ENCODE measurements at places on chromosomes 2 and 18. TPM values are rescaled to one million over a fixed set of nuclear protein-coding genes. Genes with fewer than 3 reads are reported as not detected.

GRCh38 chr2:9001229-9001628, 2.3 kb downstream of the MBOAT2 start:
- H3K4me3 ChIP-seq: no peak overlapping the region
- DNase-seq: no peak
- H3K4me1 ChIP-seq: peaks cover 26% of the 10 kb centered on the region
- no peaks in the 10 kb centered on the region for H3K27me3 ChIP-seq

DNA sequence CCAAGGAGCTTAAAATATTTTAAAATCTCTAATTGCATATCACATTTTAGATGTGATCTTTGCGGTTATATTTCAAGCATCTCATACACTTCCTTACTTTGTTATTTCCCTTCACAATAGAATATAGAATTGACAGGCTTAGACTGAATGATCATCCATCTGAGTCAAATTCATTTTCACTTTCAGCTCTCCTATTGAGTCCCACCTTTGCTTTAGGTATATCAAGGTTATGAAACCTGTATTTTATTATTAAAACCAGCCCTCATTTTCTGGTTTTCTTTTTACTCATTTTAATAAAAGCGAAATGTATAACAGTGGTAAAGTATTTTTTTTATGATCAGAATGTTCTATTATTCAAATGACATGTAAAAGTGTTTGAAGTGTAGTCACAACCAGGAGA, 162.9 kb upstream of the KYNU start:
- H3K27me3 ChIP-seq: no peaks in the 10 kb centered on the region
- no peaks in the 10 kb centered on the region for H3K36me3 ChIP-seq
- H3K4me3 ChIP-seq: no peak overlapping the region
- no peak overlapping the region for H3K27ac ChIP-seq
- DNase-seq: no peak

DNA sequence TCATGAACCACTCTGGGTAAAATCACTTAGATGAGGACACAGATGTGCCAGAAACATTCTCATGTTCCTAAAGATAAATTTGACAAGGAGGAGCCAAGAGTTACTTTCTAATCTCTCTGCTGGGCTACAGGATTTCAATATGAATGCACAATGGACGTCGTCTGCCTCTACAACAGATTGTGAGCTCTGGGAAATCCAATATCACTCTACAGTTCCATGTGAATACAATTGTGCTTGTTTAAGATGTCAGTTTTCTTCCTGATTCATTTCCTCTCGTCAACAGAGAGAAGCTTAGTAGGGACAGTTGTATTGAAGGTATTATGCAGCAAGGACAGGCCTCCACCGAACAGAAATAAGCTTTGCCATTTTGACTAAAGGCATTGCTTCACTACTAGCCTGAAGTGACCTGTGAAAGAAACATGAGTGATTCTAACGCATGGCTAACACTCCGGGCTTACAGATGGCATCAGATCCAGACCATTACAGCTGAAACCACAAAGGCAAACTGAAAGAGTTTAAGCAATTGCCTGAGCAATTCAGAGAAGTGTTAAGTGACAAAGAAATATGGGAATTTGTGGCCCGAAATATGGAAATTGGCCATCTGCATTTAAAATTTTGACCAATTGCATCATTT, 1591.5 kb downstream of the LRP1B start:
- H3K27me3 ChIP-seq: no peaks in the 10 kb centered on the region
- no peaks in the 10 kb centered on the region for H3K36me3 ChIP-seq
- H3K4me3 ChIP-seq: no peak overlapping the region
- no peaks in the 10 kb centered on the region for H3K4me1 ChIP-seq

- H3K4me3 ChIP-seq: no peak overlapping the region
- no peak for DNase-seq
- H3K36me3 ChIP-seq: no peaks in the 10 kb centered on the region
Observed at GRCh38 chr2:133641497-133641896, 73.2 kb upstream of the NCKAP5 start.

DNA sequence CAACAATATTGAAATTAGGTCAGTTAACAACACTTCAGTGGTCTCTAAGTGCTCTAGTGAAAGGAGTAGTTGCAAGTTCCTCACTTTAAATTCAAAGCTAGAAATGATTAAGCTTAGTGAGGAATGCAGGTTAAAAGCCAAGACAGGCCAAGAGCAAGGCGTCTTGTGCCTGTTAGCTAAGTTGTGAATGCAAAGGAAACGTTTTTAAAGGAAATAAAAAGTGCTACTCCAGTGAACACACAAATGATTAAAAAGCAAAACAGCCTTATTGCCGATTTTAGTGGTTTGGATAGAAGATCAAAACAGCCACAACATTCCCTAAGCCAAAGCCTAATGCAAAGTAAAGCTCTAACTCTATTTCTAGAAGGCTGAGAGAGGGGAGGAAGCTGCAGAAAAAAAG, 44.7 kb downstream of the ANTXR1 start:
- peaks cover 22% of the 10 kb centered on the region for H3K36me3 ChIP-seq
- no peak overlapping the region for H3K4me3 ChIP-seq

DNA sequence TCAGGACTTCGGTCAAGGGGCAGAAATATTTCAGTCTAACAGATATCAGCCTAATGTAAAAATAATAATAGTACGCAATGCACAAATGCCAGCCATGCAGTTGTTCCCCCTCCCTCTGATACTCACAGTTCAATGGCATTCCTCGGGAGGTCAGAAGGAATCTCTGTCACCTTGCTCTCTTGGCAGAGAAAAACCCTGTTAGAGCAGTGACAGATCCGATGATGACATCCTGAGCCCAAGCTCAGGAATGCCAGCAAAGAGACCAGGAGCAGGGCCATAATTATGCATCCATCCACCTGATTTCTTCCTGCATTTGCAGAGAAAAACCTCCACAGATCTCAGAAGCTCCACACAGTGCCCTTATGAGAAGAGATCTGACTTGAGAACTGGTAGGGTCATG, at the start of gene FSHR:
TSS of gene FSHR (minus strand) at position 376 of the 400 bp plus-strand sequence. CDS start at position 278, 98 bp downstream.
- H3K4me3 ChIP-seq: peak within 1 kb of the TSS; percentile 23
- peak within 1 kb of the TSS; percentile 20 for H3K27ac ChIP-seq
- H3K27me3 ChIP-seq: no peaks in the 10 kb centered on the region
- DNase-seq: no peak

GRCh38 chr2:239903803-239904202, 121.3 kb downstream of the NDUFA10 start:
- peak overlapping the region; percentile 49 for H3K27ac ChIP-seq
- H3K4me1 ChIP-seq: no peaks in the 10 kb centered on the region
- H3K36me3 ChIP-seq: no peaks in the 10 kb centered on the region
- H3K27me3 ChIP-seq: peaks cover 10% of the 10 kb centered on the region
- H3K4me3 ChIP-seq: no peak overlapping the region

DNA sequence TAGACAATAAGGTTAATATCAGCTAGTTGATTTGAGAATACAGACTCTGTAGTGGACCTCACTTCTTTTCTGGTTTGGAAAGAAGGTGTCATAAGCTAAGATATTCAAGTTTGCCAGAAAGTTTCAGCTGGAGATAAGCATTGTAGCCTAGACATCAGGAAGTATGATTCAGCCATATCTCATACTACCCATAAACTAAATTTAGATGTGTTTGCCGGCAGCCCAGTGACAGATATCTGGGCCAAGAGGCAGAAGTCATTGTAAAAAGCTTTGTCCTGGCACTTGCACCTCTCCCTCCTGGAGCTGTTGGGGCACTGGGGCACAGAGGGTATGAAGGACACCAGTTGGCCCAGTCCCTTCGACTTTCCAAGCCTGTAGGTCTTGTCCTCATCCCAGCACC, 128.0 kb downstream of the EPHA4 start:
- H3K27me3 ChIP-seq: no peaks in the 10 kb centered on the region
- DNase-seq: no peak
- H3K4me1 ChIP-seq: peaks cover 17% of the 10 kb centered on the region
- no peak overlapping the region for H3K27ac ChIP-seq
- H3K4me3 ChIP-seq: no peak overlapping the region

GRCh38 chr2:186570604-186571003, 19.3 kb upstream of the ITGAV start:
- H3K36me3 ChIP-seq: no peaks in the 10 kb centered on the region
- peak overlapping the region; percentile 67 for H3K27ac ChIP-seq
- H3K4me1 ChIP-seq: peaks cover 15% of the 10 kb centered on the region
- DNase-seq: no peak
- no peaks in the 10 kb centered on the region for H3K27me3 ChIP-seq

GRCh38 chr2:105328281-105329196, 996 bp downstream of the TGFBRAP1 start:
- H3K27me3 ChIP-seq: no peaks in the 10 kb centered on the region
- peaks cover 11% of the 10 kb centered on the region for H3K4me1 ChIP-seq
- H3K4me3 ChIP-seq: peak overlapping the region; percentile 93
- no peak for DNase-seq

DNA sequence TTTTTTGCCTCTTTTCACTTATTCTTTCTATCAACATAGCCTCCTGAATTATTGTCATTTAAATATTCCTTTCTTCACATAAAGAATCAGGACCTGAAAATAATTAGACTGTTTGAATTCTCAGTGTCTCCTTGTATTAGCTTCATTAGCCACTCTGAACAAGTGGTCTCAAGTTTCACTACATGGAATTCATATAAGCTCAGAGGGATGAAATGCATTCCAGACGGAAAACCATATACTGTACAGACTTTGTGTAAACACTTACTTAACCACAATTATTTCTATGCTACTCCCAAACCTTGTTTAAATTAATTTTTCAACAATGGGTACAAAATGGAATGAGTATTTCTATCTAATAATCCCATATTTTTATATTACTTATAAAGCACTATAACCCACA, 53.4 kb downstream of the CHN1 start:
- no peaks in the 10 kb centered on the region for H3K27me3 ChIP-seq
- H3K4me3 ChIP-seq: no peak overlapping the region
- H3K4me1 ChIP-seq: peaks cover 6% of the 10 kb centered on the region

GRCh38 chr2:23925702-23926289, 1.1 kb downstream of the ATAD2B start:
- H3K4me3 ChIP-seq: peak overlapping the region; percentile 96
- H3K27me3 ChIP-seq: no peaks in the 10 kb centered on the region
- DNase-seq: no peak
- peaks cover 2% of the 10 kb centered on the region for H3K36me3 ChIP-seq
- H3K4me1 ChIP-seq: peaks cover 27% of the 10 kb centered on the region

GRCh38 chr2:28137221-28137620, 246.7 kb downstream of the BABAM2 start:
- H3K4me3 ChIP-seq: no peak overlapping the region
- H3K4me1 ChIP-seq: no peaks in the 10 kb centered on the region
- no peaks in the 10 kb centered on the region for H3K36me3 ChIP-seq
- no peaks in the 10 kb centered on the region for H3K27me3 ChIP-seq
- DNase-seq: no peak
- H3K27ac ChIP-seq: no peak overlapping the region

- peaks cover 37% of the 10 kb centered on the region for H3K27me3 ChIP-seq
- peaks cover 4% of the 10 kb centered on the region for H3K36me3 ChIP-seq
- H3K4me3 ChIP-seq: peak overlapping the region; percentile 75
Observed at GRCh38 chr2:64990876-64991275, 1.7 kb downstream of the SLC1A4 start.

DNA sequence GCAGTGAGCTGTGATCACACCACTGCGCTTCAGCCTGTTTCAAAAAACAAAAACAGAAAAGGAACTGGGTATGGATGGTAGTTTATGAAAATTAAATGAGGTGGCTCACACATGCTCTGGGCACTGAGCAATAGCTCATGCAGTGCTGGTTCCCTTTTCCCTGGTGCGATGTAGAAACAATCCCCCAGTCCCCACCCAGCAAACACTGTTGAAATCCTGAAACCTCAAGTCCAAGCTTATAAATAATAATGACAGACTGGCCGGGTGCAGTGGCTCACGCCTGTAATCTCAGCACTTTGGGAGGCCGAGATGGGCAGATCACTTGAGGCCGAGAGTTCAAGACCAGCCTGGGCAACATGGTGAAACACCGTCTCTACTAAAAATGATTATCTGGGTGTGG, 55.4 kb upstream of the SMAD2 start:
- H3K4me1 ChIP-seq: peaks cover 4% of the 10 kb centered on the region
- no peak overlapping the region for H3K4me3 ChIP-seq
- no peak overlapping the region for H3K27ac ChIP-seq
- H3K27me3 ChIP-seq: peaks cover 4% of the 10 kb centered on the region

DNA sequence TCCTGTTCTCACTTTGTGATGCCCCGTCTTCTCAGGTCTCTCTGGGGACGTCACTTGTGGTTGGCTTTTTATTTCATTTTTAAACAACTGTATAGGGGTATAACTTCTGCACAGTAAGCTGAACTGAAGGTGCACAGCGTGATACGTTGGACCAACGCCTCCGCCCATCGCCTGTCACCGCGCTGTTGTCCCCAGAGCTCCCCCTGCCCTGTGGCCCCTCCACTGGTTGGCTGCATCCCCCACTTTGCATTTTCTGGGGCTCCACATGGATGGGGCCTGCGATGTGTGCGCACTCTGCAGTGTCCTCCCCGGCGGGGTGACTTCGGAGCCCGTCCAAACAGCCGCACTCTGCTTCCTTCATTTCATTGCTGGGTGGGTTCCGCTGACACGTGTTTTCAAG, 14.3 kb downstream of the GPR35 start:
- DNase-seq: no peak
- H3K27me3 ChIP-seq: peaks cover 32% of the 10 kb centered on the region
- no peak overlapping the region for H3K27ac ChIP-seq
- no peak overlapping the region for H3K4me3 ChIP-seq

GRCh38 chr2:69642709-69643601, 584 bp downstream of the AAK1 start:
- DNase-seq: no peak
- H3K36me3 ChIP-seq: peaks cover 2% of the 10 kb centered on the region
- no peaks in the 10 kb centered on the region for H3K27me3 ChIP-seq
- H3K4me1 ChIP-seq: peaks cover 40% of the 10 kb centered on the region
- H3K4me3 ChIP-seq: peak overlapping the region; percentile 97
- peak overlapping the region; percentile 96 for H3K27ac ChIP-seq

- no peaks in the 10 kb centered on the region for H3K27me3 ChIP-seq
- no peaks in the 10 kb centered on the region for H3K4me1 ChIP-seq
- H3K27ac ChIP-seq: no peak overlapping the region
- no peak for DNase-seq
Observed at GRCh38 chr2:11566383-11566782, 32.5 kb downstream of the GREB1 start.

DNA sequence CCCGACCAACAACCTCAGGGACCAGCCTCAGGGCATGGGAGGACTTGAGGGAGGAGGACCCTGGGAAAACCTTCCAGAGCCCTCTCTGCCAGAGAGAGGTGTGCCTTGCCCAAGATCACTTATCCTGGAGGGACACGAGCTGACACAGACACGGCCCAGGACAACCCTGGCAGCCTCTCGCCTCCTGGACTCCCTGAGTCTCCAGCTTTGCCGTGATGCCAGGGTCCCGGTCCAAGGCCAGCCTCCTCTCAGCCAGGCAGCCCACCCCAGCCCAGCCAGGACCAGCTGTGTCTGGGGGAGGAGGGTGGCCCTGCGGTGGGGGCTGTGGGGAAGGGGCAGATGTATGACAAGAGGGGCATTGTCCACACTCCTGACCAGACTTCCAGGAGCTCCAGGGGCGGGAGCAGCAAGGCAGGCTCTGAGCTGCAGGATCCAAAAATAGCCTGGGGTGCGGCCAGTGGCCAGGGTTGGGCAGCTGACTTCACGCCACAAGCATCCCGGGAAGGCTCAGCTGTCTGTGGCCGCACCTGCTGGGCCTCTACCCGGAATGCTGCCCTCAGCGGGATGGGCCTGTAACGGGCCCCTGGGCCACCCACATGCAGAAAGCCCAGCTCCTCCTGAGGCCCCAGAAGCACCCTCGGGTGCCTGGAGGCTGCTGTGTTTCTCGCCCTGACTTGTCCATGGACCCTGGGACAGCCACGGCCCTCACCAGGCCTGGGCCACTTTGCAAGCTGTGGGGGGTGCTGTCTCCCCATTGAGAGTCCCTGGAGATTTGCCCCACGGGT, 65.5 kb upstream of the GPC1 start:
- no peaks in the 10 kb centered on the region for H3K27me3 ChIP-seq
- H3K27ac ChIP-seq: no peak overlapping the region
- no peak overlapping the region for H3K4me3 ChIP-seq
- H3K36me3 ChIP-seq: no peaks in the 10 kb centered on the region

ASPRV1 gene
- 1.2 TPM for total RNA-seq

PLEK gene
- not detected for total RNA-seq

TMEM178A gene
- 28.7 TPM for total RNA-seq

FAM117B gene
- total RNA-seq: 28.5 TPM

Data from progenitor cell of endocrine pancreas (in vitro differentiated cells).